ENCODE measurements at places on chromosomes 11 and 22.

DNA sequence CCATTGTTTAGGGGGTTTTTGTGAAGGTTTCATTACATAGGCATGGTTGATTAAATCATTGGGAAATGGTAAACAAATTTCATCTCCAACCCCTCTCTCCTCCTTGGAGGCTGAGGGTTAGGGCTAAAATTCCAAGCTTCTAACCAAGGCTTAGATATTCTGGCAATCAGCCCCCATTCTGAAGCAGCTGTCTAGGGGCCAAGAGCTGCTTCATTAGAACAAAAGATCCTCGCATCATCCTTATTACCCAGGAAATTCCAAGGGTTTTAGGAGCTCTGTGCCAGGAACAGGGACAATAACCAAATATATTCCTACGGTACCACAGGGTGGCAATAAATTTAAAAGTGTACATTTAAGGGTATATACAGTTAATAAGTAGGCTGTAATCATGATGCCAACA lies 22.5 kb upstream of the EED start:
- DNase-seq, result no peak

GRCh38 chr22:24433001-24433827 lies 5.8 kb downstream of the ADORA2A start:
- DNase-seq, result no peak

DNA sequence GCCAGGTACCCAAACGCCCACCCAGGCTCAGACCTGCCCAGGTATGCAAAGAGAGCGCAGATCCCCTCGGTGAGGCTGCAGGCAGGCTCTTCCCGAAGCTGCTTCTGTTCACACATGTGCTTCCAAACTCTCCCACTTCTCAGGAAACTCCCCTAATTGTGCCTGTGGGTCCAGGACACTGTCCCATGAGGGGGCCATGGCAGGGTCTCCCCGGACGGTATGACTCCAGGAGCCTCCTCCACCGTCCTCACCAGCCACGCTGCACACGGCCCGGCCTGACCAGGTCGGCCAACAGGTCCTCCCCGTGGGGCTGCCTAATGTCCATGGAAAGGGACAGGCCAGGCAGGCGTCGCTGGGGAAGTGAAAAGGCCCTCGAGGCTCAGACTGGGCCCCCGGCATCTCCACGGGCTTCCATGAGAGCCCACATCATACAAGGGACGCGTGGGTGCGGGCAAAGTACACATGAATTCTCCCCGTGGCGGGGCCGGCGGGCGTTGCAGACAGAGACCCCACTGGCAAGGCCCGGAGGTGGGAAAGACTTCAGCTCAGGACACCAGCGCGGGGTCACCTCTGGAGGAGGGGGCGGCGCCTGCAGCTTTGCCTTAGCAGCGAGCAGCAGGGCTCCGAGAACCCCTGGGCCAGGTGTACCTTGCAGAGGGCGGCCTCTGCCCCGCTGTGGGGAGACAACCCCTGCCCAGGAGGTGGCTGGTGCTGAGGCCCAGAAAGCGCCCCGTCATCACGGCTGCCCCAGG lies 526.1 kb downstream of the BRD1 start:
- peak; percentile 52 for DNase-seq

- no peak for DNase-seq
These were observed 4.5 kb downstream of the POLDIP3 start for GRCh38 chr22:42610186-42610585.

DNA sequence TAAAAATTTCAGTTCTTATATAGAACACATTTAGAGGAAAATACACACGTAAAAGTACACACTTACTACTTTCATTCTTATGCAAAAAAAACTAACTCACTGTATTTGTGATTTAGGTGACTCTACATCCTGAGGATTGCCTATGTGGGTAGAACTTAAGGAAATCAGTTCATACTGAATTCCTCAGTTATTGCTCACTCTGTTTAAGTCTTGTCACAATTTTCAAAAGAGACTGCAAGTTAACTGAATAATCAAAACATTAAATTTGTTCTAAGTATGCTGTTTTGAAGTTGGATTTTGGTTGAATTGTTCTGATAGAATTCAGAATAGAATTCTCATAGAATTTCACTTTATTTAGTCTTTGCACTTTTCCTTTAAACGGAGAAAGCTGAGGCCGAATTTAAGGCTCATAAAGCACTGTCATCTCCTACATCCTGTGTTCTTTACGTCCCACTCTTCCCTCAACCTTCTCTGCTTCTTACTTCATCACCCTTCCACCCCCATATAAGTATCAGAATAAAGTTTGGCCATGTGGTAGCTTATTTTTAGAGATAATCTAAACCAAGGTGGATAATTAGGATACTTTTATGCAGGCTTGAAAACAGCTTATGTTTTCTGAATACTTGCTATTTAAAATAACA lies 59.8 kb downstream of the APOL5 start:
- DNase-seq, result no peak

DNA sequence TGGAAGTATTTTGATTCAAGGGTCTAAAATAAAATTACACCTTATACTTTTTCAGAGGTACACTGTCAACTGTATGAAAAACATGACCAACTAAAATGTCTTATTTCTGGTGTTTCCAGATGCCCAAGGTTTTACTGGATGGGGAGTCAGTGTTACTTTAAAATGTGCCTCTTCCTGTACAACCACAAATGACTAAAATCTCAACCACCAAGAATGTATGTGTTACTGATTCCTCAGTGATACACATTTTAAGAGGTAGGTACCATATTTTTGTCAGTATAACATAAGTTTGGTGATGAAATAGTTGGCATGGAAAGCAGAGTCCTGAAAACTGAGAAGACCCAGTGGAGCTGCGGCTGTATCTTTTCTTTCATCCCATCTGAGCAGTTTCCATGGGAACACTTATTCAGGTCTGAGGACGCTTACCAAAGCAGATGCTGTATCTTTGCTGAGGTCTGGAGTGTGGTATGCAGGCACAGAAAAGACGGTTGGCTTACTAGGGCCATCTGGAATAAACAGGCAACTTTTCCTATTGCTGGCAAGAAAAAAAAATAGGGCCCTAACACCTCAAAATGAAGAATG lies 21.2 kb upstream of the TP53AIP1 start:
- DNase-seq, result no peak

GRCh38 chr22:27799827-27800249 lies 1.7 kb downstream of the MN1 start:
- DNase-seq, result peak; percentile 66

All from sciatic nerve (tissue), 2 donors.